GM23248 (cell line): ENCODE measurements at places on chromosomes 12 and 14.

- DNase-seq, result peak; percentile 67
- no peaks in the 10 kb centered on the region for H3K36me3 ChIP-seq
- H3K4me1 ChIP-seq, result peaks cover 51% of the 10 kb centered on the region
- H3K27ac ChIP-seq, result peak overlapping the region; percentile 12; the same call in 1 of the 2 replicates
- H3K27me3 ChIP-seq, result no peaks in the 10 kb centered on the region
These were observed 5.3 kb downstream of the NUAK1 start for GRCh38 chr12:106133136-106134087.

DNA sequence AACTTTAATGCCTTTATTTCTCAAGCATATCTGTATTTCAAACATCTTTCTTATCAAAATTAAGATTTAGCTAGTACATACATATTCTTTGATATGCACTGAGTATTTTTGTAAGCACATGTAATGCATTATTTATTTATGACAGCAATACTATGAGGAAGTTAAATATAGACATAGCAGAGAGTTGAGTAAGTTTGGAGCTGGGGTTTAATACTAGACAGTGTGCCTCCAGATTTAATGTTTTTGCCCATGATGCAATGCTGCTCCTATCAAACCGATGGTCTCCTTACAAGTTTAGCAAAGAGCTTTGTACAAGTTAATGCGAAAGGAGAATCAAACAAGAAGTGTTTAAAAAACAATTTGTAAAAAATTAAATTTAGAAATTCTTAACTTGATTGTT is 826.6 kb upstream of the MGAT4C start:
- no peaks in the 10 kb centered on the region for H3K36me3 ChIP-seq
- no peaks in the 10 kb centered on the region for H3K27me3 ChIP-seq
- no peak overlapping the region for H3K4me3 ChIP-seq

- peak; percentile 68 for DNase-seq
- peaks cover 57% of the 10 kb centered on the region for H3K4me1 ChIP-seq
- H3K36me3 ChIP-seq, result no peaks in the 10 kb centered on the region
- H3K4me3 ChIP-seq, result peak overlapping the region; percentile 82
- H3K27me3 ChIP-seq, result no peaks in the 10 kb centered on the region
These were observed 2.3 kb downstream of the HDAC7 start for GRCh38 chr12:47817272-47818006.

DNA sequence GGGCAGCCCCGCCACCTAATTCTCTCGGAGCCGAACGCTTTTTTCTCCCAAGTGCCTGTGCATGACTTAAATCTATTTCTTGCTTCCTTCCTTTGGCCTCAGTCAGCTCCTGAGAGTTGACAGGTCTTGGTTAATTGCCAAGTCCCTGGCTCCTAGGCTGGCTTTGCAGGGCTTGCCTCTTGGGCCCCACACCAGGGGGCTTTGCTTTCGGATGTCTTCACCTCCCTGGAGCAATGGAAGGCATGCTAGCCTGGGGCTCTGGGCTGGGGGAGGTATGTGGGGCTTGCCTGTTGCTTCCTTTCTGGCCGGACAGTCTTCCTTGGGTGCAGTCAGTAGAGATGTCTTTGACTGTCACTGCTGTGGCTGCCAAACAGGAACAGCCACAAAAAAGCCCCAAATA is 2.2 kb upstream of the KRT80 start:
- no peaks in the 10 kb centered on the region for H3K36me3 ChIP-seq
- peaks cover 70% of the 10 kb centered on the region for H3K4me1 ChIP-seq
- H3K4me3 ChIP-seq, result no peak overlapping the region
- no peak for DNase-seq

- H3K27me3 ChIP-seq, result no peaks in the 10 kb centered on the region
- H3K36me3 ChIP-seq, result no peaks in the 10 kb centered on the region
- no peak overlapping the region for H3K4me3 ChIP-seq
- H3K4me1 ChIP-seq, result peaks cover 6% of the 10 kb centered on the region; the same call in 1 of the 2 replicates
- no peak overlapping the region for H3K27ac ChIP-seq
These were observed 5.3 kb downstream of the SLC15A5 start for GRCh38 chr12:16272222-16272621.

GRCh38 chr14:68140076-68140741 is 320.6 kb downstream of the RAD51B start:
- H3K27ac ChIP-seq, result peak overlapping the region; percentile 98
- no peaks in the 10 kb centered on the region for H3K27me3 ChIP-seq
- H3K36me3 ChIP-seq, result no peaks in the 10 kb centered on the region
- DNase-seq, result peak; percentile 96
- H3K4me3 ChIP-seq, result 0 out of 2 replicates have a peak overlapping the region, but pooled peaks have one; percentile 10

GRCh38 chr12:102463659-102464249 is 16.6 kb downstream of the IGF1 start:
- no peaks in the 10 kb centered on the region for H3K27me3 ChIP-seq
- peaks cover 30% of the 10 kb centered on the region for H3K4me1 ChIP-seq
- peak overlapping the region; percentile 69 for H3K27ac ChIP-seq
- H3K36me3 ChIP-seq, result no peaks in the 10 kb centered on the region
- DNase-seq, result peak; percentile 54
- H3K4me3 ChIP-seq, result no peak overlapping the region

GRCh38 chr14:65173973-65174693 is 71.8 kb upstream of the MAX start:
- H3K4me3 ChIP-seq, result no peak overlapping the region
- no peak for DNase-seq
- no peak overlapping the region for H3K27ac ChIP-seq

DNA sequence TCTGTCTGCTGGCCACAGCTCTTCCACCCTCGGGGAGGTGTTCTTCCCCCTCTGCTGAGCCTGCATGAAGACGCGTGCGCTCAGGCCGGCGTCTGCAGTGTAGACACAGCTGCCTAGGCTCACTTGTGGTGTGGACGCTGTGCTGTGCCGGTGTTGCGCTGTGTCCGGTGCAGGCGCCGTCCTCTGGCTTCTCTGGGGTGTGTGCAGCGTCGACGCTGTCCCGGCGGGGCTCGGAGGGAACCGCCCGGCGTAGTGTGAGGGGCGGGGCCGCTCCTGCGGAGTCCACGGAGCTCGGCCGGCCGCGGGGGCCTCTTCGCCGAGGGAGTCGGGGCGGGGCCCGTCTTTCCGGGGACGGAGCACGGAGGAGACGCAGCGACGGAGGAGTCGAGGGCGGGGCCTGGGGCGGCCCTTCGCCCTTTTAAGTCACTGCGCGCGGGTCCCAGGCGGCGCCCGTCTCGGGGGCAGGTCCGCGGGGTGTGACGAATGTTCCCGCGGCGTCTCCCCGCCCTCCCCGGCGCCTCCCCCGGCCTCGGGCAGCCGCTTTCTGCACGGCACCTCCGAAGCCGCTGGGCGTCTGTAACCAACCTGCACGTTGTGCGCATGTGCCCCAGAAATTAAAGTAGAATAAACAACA is 45.2 kb downstream of the NOC4L start:
- H3K27me3 ChIP-seq, result peaks cover 14% of the 10 kb centered on the region; the same call in 1 of the 2 replicates
- no peak overlapping the region for H3K27ac ChIP-seq
- DNase-seq, result peak; percentile 92
- no peaks in the 10 kb centered on the region for H3K4me1 ChIP-seq
- H3K36me3 ChIP-seq, result no peaks in the 10 kb centered on the region
